MG63 (cell line): ENCODE measurements at places on chromosomes 3 and 15. TPM values are rescaled to one million over a fixed set of nuclear protein-coding genes. Genes with fewer than 3 reads are reported as not detected.

DNA sequence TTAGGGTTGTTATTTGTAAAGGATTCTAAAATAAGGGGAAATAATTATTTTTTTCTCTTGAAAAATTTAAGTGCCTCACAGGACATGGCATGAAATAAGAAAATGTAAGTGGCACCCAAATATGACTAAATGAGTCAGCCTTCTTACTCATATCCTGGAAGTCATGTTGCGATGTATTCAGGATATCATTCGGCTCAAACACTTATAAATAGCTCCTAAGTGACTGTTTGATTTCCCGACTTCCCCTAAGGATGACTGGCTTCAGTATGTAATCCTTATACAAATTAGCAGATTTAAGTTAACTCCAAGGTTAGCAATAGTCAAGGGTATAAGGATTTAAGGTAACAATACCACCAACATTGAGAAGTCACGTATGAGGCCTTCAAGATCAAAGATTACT, 57.3 kb upstream of the OSTN start:
- DNase-seq = no peak

DNA sequence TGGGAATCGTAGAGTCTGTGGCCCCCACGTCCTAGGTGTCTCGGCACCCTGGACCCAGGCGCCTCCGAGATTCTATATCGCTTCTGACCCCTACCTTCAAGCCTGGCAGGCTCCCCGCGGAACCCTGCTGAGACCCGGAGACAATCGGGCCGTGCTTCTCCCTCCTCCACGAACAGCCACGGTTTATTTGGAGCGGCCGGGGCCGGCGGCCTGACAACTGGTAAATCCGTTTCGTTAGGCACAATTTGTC, 1.4 kb downstream of the GATA2 start:
- no peak for DNase-seq

GRCh38 chr15:31584195-31584594, 257.6 kb downstream of the KLF13 start:
- no peak for DNase-seq

Gene CORO2B
- 7.1 and 7.9 TPM in 2 replicates for total RNA-seq

Gene SLC27A2
- total RNA-seq = 0.03 TPM in 1 of 2 replicates, not detected in the other

Gene KLHL6
- not detected in 2 replicates for total RNA-seq
